Stimulated activated CD4-positive, alpha-beta T cell treated with anti-CD3 and anti-CD28 coated beads, Interleukin-4, amount 100 ng/mL, for 24 hours (primary cell): ENCODE measurements at places on chromosomes 1 and 21.

- DNase-seq: no peak
Measured at GRCh38 chr1:66248257-66248656, 285.7 kb upstream of the SGIP1 start.

- no peak for DNase-seq
Measured at GRCh38 chr1:224719716-224720115, 103.6 kb downstream of the CNIH3 start.

DNA sequence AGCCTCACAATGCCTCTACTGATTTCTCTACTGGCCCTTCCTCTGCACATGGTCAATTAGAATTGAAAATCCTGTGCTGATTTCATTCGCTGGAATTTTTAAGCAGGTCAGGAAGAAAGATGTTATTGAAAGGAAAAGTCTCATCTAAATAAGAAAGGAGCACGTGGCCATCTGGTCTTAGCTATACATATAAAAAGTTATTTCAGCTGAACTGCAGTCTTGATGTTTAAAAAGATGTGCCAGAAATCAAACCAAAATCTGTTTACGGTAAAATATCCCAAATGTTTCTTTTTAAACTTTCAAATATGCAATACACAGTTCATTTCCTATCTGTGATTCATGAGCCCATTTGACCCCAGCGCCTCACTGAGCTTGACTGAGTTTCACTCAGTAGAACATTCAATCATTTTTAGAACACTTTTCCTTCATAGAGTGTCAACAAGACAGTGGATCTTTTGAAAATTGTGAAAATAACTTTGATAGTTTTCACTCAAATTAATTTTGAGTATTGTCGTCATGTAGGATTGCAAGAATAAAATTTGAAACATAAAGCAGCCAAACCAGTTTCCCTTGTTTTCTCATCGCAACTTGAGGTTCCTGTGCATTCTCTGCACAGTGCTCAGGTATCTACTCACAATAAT, 293.6 kb downstream of the PTPRC start:
- DNase-seq: no peak

DNA sequence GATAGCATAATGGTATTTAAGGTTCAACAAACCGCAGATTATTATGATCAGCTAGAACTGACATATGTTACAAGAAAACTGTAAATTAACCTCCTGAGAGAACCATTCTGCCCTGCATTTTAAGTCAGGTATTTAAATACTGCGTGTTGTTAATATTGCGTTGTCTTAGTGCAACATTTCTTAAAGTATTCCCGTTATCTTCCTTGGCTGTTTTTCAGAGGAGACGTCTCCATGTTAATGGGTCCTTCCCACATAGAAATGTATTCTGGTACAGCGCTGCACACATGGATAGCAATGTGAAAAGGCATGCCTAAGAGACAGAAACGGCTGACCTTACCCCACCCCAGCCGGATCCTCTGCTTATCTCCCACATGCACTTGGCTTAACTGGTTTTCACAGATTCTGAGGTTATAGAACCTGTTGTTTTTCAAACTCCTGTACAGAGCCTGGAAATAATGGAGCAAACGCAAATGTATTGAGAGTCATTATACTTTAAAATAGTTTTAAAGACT, 22.8 kb upstream of the DEGS1 start:
- DNase-seq: no peak

DNA sequence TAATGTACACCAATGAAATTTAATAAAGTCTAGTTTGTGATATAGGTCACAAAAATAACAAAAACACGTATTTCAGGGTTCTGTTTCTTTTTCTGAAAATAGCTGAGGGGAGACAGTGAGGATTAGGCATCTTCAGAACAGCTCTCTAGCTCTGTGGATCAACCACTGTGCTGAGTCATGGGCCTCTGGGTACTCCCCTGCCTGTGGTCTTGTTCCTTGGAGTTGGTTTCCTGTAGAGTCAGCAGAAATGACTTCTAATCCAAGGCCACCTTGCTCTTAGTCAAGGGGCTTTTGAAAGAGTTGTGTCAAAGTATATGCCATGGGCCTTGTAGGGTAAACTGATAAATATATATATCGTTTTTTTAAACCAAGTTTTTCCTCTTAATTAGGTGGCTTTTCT, 141.8 kb upstream of the ZRANB2 start:
- no peak for DNase-seq

GRCh38 chr1:19648689-19649088, 4.6 kb downstream of the NBL1 start:
- no peak for DNase-seq

GRCh38 chr1:210475321-210475720, 146.6 kb downstream of the HHAT start:
- DNase-seq: no peak

GRCh38 chr1:72481420-72481970, 199.2 kb upstream of the NEGR1 start:
- DNase-seq: no peak

- no peak for DNase-seq
Measured at GRCh38 chr1:16397120-16397519, 30.1 kb downstream of the SZRD1 start.

DNA sequence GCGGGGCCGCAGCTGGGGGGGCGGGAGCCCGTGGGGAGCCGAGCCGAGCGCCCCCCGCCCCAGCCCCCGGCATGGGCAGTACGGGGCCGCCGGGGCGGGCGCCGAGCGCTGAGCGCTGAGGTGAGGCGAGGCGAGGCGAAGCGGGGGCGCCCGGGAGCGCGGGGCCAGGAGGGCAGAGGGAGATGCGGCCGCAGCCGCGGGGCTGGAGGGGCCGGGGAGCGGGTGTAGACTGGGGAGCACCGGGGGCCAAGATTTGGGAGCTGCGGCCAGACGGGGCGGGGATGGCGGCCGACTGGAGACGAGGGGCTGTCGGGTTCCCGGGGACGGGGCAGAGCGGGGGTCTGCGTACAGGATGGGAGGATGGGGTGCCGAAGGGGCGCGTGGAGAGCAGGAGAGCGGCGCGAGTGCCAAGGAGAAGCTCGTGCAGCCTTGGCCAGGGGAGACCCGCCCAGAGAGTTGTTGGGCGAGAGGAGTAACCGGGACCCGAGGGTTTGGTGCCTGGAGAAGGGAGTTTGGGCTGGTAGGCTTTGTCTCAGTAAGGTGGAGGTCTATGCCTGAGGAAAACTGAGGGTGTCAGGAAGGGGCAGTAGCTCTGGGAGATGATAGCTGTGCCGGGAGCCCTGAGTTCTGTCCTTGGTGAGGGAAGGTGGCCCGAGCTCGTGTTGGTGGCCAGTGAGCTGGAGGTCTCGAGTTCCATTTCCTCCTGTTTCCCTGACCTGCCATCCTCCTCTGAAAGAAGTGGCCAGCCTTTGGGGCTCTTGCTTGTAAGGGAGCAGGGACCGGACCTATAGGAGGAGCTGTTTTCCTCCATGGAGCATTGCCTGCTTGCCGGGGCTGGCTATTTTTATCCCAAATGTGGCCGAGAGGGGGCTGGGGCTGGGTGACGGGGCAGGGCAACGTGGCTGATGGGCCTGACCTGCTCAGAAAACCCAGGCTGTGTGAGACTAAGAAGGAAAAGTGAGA, 539 bp downstream of the ATP8B2 start:
- peak; percentile 58 for DNase-seq

DNA sequence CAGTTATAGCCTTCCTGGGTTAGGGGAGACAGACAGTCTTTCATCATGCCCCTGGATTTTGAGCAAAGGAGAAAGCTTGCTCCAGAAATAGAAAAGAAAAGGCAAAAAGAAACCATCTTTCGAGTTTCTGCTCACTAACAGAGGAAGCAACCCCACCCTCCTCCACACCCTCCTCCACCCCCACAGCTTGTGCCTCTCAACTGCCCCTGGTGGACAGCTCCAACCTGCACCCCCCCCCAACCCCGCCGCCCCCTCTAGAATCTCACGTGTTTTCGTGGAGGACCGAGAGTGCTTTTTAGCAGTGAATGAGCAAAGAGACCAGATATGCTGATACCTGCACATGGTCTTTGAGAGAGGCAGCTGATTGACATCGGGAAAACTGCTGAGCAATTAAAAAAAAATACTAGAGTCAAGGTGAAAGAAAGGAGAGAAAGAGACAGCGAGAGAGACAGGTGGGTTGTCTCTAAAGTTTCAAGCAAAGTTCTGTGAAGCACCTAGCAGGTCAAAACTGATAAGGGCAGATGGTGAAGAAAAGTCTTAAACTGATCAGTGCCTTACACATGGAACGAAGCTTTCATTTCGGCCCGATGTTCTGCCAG, 358.3 kb downstream of the KIF26B start:
- DNase-seq: no peak

DNA sequence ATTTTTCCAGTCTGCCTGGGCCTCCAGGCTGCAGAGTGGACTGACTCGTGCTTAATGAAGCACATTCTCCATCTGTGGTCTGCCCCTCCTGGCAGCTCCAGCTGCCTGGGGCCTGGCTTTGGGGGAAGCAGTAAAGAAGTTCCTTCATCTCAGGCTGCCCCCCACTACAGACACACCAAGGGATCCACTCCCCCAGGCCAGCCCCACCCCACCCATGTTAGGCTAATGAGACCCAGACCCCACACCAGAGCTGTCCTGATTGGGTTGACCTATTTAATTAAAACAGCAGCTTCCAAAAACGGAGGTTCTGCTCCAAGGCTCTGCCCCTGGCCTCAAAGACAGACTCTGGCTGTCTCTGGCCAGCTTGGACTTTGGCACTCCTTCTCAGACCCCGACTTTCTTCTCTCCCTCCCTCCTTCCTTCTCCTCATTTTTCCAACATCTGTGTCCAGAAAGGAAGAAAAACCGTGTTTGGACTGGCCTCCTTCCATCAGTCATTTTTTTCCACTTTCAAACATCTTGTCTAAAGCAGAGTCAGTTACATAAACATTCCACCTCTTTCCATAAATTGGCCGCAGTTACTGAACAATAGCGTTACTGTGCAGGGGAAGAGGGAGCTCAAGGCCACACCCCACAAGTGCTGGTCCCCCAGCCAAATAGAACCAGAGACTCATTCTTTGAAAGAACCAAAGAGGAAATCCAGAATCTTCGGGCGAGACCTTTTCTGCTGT, 29.7 kb downstream of the SERTAD4 start:
- DNase-seq: no peak

- DNase-seq: peak; percentile 90
Measured at GRCh38 chr1:182143154-182143657, 81.7 kb upstream of the ZNF648 start.

- DNase-seq: no peak
Measured at GRCh38 chr1:57162607-57163261, 196.9 kb upstream of the C8B start.

DNA sequence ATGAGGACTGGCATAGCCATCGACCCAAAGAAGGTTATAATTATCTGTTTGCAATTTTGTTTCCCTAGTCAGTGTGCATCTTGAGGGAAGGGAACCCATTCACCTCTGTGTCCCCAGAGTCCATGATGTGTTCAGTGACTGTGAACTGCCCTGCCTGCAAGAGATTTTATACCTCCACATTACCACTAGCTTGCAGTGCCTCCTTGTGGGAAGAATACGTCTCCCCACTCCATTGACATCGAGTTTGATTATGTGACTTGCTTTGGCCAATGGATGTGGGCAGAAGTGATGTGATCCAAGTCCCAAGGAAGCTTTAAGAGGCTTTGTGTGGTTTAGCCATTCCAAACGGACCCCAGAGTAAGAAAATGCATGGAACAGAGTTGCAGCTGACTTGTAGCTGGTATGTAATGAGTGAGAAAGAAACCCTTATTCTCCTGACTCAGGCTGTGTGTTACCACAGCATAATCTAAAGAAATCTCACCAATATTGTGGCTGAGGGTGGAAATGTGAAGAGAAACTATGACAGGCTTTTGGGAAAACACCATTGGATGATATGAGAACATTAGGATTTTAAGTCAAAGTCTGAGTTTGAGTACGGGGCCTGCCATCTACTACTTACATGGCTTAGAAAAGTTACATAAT, 47.8 kb upstream of the NRDC start:
- DNase-seq: no peak

DNA sequence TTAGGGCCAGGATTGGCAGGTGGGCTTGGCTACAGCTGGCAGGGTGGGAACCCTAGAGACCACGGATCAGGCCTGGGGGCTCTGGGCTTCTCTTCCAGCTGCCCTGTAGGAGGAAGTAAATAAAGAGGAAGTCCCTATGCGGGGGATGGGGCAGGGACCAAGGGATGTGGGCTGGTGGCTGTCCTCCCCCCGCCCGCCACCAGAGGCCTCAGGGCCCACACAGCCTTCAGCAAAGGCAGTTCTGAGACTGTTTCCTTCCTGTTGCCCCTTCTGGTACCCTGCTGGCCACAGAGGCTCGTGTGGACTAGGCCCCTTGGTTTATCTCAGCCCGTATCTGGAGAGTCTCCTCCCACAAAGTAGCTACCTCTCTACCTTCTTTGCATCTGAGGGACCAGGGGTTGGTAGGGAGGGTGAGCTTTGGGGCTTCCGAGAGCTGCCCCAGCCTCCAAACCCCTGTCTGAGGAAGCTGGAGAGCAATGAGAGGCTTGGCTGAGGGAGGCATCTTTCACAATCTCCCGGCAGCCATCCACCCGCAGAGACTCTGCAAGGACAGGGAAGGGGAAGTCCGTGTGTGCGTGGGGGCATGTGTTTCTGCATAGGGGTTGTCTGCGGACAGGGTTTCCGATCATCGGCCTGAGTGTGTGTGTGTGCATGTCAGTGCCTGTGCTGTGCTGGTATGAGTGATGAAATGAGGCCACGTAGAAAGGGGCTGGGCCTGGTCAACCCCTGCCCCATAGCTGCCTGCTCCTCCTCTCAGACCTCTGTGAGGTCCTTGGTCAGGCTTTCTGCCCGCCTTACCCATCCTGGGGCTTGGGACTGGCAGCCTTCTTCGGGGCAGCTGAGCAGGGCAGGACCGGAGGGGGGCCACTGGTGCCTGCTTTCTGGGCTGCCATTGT, 12.5 kb downstream of the RPS6KA1 start:
- DNase-seq: peak; percentile 82

DNA sequence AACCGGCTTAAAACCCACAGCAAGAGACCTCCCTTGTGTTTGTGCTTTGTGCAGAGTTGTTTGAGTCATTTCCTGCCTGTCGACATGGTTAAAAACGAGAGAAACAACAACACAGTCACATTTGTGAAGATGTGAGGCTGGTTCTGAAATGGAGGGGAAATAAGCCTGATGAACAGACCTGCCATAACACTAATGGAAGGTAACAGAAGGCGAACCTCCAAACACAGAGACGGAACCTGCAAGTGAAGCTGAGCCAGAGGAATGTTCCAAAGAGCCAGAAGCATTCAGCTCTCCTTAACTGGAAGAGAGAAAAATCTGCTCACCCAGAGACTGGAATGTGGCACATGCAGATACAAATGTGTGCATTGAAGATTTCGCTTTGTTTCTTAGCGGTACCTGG, 53.2 kb upstream of the RAVER2 start:
- DNase-seq: no peak

DNA sequence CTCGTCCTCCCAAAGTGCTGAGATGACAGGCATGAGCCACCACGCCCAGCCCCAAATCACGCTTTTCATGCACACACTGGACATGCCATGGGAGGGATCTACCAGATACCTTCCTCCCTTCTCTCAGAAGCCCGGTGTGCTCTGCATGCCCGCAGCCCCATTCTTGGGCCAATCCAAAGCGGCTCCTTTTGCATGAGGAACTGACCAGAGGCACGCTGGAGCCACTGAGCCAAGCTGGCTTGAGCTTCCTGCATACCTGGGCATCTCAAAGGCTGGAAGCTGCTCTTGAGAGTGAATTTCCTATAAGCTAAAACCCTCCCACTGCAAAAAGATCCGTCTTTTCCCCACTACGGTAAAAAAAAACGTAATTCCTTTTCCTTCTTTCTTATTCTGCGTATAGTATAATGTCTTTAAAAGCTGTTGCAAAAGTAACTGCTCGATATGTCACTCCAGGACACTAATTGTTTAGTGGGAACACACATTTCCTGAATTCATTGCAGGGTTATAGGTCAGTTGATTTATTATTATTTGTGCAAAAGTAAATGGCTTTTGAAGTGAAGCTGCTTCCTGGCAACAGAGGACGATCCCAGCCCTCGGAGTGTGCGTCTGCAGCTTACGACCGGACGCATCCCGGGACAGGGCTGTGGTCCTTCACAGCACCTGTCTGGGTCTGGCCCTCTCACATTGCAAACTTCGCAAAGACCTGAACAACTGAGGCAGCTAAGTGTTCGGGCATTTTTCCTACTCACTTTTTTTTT, 61.8 kb upstream of the ETS2 start:
- no peak for DNase-seq
